Lung microvascular endothelial cell (primary cell): ENCODE measurements at places on chromosomes 3 and 15.

DNA sequence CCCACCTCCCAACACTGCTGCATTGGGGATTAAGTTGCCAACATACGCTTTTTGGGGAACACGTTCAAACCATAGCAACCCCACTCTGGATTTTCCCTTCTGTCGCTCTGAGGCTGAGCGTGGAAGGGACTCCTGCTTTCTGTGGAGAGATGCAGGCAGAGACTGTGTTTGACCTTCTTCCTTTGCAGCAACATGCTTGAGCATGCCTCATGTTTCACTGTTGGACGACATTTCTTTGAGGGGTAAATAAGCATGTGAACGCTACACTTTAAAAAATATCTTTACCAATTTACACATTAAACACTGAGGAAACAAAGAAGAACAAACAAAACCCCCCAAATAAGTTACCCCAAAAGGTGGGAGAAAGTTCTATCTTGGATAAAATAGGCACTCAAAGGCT lies 14.2 kb upstream of the MAPK6 start:
- no peak for DNase-seq

DNA sequence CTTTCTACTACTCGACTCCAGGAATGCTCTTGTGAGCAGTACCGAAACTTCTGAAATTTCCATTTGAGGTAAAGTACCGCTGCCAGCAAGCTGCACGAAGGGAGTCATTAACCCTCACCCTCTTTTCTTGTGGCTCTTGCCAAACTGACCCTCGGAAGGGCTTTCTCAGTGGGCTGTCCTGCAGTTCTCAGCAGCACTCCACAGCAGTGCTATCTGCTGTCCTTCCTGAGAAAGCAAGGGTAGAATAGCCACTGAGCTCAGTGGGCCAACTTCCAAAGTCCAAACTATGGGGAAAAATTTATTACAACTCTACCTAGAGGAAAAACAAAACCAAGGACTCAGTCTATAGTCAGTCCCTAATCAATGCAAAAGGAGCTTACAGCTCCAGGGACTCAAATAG lies 38.5 kb upstream of the COL8A1 start:
- no peak for DNase-seq

GRCh38 chr3:151169262-151169947 lies 33.6 kb downstream of the GPR171 start:
- DNase-seq, result no peak

GRCh38 chr3:17313746-17314145 lies 428.7 kb downstream of the TBC1D5 start:
- no peak for DNase-seq

GRCh38 chr3:54251705-54252104 lies 129.4 kb downstream of the CACNA2D3 start:
- DNase-seq, result no peak

GRCh38 chr15:100372739-100373119 lies 31.0 kb upstream of the ADAMTS17 start:
- DNase-seq, result no peak
